ENCODE measurements at places on chromosomes 11 and 22.

DNA sequence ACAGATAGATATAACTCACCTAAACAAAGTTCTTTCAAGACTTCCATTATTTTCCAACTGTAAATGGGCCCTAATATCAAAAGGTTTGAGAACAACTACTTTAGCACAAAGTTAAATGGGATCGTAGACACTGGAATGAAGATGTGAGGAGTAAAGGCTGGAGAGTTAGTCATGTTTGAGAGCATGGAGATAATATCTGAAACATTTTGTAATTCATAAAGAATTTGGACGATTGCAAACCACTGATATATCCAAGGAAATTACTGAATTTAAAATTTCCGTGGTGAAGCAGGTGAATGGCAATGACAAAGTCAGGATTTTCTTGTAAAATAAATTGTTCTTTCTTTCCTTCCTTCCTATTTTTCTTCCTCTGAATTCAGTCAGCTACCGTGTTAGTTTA lies 564.9 kb downstream of the CNTN5 start:
- no peak for DNase-seq

GRCh38 chr11:91947215-91947820 lies 277.3 kb upstream of the FAT3 start:
- no peak for DNase-seq

DNA sequence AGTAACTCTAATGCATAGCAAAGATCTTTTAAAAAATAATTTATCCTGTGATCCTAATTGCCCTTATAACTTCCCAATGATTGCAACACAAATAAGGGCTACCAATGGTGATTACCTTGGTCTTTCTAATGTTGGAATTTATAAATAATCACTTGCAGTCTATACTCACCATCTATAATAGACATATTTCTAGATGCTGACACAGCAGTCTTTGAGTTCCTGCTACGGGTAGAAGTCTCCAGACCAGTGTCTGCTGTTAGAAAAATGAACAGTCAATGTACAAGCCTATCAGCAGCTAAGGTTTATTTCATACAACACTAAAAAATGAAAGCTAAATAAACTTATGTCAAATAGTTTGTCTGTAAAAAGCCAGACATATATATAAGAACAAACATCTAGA lies 44.4 kb upstream of the GPR83 start:
- no peak for DNase-seq

DNA sequence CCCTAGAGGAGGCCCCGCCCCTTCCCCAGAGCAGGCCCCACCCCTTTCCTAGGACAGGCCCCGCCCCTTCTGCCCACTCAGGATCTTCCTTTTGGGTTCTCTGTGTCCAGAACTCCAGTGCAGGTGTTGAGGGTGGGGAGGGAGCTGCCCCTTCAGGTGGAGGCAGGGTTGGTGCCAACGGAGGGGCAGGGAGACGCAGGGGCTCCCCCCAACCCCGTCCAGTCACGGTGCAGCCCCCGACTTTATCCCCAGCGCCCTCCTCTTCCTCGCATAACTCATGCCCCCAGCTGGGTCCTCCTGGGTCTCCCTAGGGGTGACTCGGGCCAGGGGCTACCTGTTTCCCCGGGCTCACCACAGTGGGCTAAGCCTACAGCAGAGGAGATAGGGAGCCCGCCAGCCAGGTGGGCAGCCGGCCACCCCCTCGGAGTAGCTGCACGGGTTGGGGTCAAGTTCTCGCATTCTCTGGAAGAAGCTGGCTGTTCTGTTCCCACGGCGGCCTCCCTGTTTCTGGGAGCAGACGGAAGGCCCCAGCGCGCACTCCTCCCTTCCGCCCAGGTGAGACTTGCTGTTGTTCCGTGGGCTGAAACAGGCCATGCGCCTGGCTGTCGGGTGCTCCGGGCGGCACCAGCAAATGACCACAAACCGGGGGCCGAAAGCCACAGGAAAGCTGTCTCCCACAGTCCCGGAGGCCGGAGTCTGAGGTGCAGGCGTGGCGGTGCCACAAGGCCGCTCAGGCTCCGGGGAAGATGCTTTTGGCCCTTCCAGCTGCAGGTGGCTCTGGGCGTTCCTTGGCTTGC lies 38.9 kb downstream of the MUC2 start:
- no peak for DNase-seq

DNA sequence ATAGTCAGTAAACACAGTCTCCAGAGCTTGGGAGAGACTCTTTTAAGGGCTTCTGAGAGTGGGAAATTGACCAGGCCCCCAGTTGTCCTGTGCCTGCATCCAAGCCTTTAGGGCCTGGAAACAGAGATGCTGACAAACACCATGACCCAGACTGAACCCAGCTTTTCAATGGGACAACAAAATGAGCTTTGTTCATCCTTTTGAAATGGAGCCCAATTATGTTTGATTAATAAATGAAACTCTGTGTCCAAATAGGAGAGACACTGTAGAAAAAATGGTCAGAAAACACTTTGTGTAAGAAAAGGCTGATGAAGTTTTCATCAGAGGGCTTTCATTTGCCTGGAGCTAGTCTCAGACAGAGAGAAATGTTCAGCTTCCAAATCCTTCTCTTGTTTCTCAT lies 146.0 kb downstream of the RRAS2 start:
- no peak for DNase-seq

DNA sequence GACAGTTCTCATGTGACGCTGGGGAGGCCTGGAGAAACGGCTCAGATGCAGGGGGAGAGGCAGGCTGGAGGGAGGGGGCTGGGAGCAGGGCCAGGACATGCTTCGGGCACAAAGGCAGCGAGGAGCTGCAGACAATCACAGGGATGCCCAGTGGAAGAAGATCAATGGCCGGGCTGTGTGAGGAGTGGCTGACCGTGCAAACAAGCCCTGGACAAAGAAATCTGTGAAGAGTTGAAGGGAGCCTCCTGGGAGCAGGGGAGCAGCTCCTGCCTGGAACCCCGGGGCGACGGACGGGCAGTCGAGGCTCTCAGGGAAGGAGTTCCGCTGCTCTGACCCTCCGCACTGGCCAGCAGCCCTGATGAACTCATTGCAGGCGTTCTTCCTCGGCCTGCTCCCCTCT lies 126.7 kb upstream of the B3GAT1 start:
- no peak for DNase-seq

GRCh38 chr11:104049116-104049515 lies 12.7 kb downstream of the DDI1 start:
- DNase-seq: no peak

- DNase-seq: no peak
These were observed 10.5 kb downstream of the TMA7B start for GRCh38 chr22:39970742-39971141.

DNA sequence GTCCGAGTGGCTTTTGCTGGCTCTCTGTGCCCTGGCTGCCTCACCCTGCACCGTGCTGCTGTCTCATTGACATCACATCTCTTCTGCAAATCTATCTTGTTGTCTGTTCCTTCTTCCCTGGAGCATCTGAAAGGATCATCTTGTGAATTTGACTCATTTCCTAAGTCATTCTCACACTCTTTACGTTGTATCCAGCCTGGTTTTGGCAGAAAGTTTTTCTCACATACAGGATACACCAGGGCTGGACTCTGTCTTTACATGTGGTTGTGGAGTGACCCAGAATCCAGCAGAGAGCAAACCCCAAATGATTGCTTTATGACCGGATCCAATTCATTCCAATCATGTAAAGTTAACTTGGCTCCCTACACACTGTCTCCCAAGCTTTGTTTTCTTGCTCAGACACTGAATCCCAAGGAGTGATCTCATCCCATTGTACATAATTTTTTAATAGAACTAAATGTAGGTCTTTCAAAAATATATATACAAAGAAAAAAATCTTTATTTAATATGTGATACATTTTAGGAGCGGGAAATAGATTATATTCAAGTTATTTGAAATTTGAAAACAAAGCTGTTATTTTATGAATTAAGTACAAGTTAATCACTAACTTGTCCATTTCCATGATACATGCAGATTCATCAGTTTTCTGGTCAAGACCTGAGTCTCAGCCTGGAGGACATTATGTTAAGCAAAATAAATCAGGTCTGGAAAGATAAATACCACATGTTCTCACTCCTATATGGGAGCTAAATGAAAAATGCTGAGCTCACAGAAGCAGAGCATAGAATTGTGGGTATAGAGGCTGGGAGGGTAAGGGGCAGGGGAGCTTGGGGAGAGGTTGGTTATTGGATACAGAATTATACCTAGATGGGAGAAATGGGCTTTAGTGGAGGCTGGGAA lies 2.9 kb upstream of the RFPL1 start:
- DNase-seq: no peak

- DNase-seq: no peak
These were observed 17.8 kb upstream of the CSNK1E start for GRCh38 chr22:38335077-38335476.

DNA sequence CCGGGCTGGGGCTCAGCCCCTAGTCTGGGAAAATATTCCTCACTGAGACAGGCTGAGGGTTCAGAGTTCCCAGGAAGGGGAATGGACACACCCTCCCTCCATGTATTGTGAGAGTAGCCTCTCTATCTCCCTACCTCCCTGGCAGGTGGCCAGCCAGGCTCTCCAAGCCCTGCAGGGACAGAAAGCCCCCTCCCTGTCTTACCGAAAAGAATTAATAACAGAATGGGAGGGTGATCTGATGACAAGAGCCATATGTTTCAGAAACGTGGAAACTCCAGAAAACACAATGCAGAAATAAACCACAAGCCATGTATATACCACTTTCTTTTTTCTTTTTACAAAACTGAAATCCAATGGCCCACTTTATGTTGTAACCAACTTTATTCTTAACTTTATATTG lies 140.0 kb downstream of the CHST1 start:
- no peak for DNase-seq

DNA sequence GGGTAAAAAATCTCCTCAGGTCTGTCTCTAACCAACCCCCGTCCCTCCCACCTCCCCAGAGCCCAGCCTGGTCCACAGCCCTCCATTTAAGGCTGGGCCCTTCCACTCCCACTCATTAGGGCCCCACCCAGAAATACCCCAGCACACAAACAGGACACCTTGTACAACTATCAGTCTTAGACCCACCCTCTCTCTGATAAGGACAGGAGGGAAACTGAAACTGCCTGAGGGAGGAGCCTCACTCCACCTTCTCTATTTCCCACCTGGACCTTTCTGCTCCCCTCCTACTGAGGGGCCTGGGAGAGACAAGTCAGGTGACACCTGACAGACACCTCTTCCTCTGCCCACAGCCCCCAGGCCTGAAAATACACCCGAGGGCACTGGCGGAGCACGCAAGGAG lies 90.2 kb downstream of the PLEKHA7 start:
- DNase-seq: no peak

GRCh38 chr22:39745789-39746188 lies 147.8 kb downstream of the ENTHD1 start:
- no peak for DNase-seq

- DNase-seq: peak; percentile 5
These were observed 79.1 kb upstream of the KCNQ1OT1 start for GRCh38 chr11:2778630-2779498.

- DNase-seq: no peak
These were observed 90.8 kb upstream of the HSD17B12 start for GRCh38 chr11:43589601-43590250.

DNA sequence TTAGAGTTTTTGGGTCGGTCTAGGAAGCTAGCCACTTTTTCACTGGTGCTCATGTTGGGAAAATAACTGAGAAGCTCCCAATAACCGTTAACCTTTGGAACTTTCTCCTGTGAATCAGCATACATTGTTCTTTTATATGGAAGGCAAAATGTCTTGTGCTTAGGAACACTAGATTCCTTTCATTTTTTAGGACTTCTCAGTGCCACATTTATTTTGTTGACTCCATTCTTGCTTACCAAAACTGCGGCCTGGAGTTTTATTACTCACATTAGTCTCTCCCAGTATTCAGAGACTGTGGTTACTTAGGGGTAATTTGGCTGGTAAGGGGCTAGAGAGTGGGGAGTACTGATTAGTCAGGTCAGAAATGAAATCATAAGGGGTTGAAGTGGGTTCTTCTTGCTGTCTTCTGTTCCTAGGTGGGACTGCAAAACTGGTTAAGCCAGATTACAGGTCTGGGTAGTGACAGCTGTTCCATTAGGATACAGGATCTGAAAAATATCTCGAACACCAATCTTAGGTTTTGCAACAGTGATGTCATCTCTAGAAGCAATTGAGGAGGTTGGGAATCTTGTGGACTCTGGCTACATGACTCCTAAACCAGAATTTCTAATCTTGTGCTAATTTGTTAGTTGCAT lies 631.4 kb upstream of the LUZP2 start:
- DNase-seq: no peak

DNA sequence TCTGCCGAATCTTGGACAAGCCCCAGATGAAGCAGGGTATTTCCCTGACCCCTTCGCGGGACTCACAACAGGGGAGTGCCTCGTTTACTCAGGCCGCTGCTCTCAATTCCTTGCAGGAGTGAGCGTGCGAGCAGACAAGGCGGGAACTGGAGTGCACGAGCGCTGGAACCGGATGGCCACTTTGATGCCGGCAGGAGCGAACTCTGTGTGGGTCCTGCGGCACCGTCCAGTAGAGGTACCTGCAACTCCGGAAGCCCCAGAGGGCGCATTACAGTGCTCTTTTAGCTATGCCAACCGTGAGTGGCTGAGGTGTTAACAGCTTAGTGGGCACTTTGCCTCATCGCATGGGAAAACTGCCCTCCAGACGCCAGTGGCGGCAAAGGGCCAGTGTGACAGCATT lies 182.3 kb upstream of the ANO3 start:
- DNase-seq: no peak

- DNase-seq: no peak
These were observed 13.1 kb upstream of the SLC16A8 start for GRCh38 chr22:38097058-38097457.

DNA sequence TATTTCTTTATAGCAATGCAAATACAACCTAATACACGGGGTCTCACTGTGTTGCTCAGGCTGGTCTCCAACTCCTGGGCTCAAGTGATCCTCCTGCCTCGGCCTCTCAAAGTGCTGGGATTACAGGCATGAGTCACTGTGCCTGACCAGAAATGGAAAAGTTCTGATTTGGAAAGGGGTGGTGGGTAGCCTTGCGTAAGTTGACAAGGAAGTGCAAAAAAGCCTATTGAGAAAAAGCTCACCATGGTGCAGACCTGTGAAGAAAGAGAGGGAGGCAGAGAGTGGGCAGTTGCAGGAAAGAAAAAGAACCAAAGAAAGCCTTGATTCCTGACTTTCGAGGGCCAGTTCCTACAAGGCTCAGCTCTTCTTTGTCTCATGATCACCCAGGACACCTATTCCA lies 27.1 kb downstream of the AGBL2 start:
- DNase-seq: no peak

Measured in activated T-helper 2 cell treated with anti-CD3 and anti-CD28 coated beads, Interferon-gamma antibody, Interleukin-2, Interleukin-4, amounts not matched to agents 10 μg/mL and 5 μg/mL and 100 μg/mL, durations not matched to agents 14 hours and 24 hours and 36 hours (primary cell).